ENCODE measurements at places on chromosomes 5 and 9. TPM values are rescaled to one million over a fixed set of nuclear protein-coding genes. Genes with fewer than 3 reads are reported as not detected.
A peak's percentile ranks its signal among the peaks of the same experiment; 100 is the strongest.

The PCDHGB1 gene
- total RNA-seq = 3.0 TPM

The CER1 gene
- not detected for total RNA-seq

The CDX1 gene
- not detected for total RNA-seq

The IL5 gene
- not detected for total RNA-seq

The HBEGF gene
- total RNA-seq = 148 TPM

The CDH12 gene
- total RNA-seq = not detected

The SPATA31E1 gene
- not detected for total RNA-seq

The ACOT12 gene
- not detected for total RNA-seq

- DNase-seq = no peak
Measured at GRCh38 chr5:142310803-142311202, 14.0 kb downstream of the SPRY4 start.

DNA sequence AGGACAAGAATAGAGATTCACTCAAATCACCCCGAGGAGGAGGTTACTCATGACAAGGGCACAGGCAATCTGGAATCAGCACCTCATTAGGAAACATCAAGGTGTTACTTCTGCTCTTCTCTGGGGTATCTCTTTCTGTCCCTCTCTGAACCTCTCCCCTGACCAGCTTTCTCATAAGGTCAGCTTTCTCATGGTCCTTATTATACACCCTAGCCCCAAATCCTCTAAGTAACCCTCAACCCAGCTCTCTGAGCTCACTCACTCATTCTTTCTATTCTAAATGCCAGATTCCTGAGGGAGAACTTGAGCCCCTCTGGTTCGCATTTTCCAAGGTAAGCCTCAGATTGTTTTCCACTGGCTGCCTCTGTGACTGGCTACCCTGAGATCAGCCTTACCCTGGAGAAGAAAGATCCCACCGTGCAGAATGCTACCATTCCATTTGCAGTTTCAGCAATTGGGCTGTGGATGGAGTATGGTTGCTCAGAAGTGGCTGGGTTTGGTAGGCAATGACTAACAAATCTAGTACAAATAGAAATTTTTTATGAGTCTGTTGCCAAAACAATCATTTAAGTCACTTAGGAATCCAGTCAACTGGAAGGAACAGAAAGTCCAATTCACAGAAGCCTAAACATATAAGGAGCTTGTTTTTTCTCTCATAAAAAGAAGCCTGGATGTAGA lies 9.0 kb upstream of the TIMD4 start:
- no peak for DNase-seq

- no peak for DNase-seq
Measured at GRCh38 chr9:136748666-136749611, 614 bp upstream of the LCN6 start.

DNA sequence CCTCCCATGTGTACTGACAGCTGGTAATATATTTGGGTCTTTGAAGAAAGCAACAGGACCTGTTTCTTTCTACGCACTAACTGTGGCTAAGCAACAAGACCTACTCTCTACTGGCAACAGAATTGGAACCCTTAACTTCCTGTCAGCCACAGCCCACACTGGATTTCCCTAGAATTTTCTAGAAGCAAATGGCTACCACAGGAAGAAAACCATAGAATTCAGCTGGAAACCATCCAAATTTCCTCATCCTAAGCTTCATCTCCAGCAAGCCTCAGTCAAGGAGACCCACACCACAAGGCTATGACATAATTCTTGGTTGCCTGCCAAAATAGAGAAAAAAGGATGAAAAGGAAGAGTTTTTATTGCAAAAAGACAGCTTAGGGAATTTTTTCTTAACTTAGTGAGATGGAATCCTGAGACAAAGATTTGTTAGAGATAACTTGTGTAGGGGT lies 171.8 kb upstream of the TNC start:
- no peak for DNase-seq

- no peak for DNase-seq
Measured at GRCh38 chr5:14942212-14942611, 70.6 kb upstream of the ANKH start.

DNA sequence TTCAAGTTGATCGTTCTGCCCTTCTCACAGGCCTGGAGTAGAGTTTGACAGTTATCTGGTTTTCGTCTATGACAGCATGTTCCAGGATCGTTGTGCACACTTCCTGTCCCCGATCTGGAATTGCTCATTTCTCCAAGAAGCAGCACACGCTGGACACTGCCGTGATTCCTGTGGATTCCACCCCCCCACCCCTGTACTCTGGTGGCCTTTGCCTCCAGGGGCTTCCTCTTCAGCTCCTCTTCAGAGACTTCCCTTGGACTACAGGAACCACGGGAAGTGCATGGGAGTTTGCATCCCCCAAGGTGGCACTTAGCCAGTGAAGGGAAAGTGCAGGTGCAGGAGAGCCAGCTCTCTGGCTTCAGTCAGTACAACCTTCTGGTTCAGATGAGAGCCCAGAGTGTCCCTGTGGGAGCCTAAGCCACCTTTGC lies 160.7 kb downstream of the CACNA1B start:
- DNase-seq = no peak

GRCh38 chr5:18653216-18653752 lies 1019.0 kb downstream of the TAF11L14 start:
- DNase-seq = no peak

GRCh38 chr5:95508550-95508949 lies 46.2 kb downstream of the SKIC3 start:
- no peak for DNase-seq

- DNase-seq = no peak
Measured at GRCh38 chr9:91664663-91665062, 241.0 kb upstream of the NFIL3 start.

DNA sequence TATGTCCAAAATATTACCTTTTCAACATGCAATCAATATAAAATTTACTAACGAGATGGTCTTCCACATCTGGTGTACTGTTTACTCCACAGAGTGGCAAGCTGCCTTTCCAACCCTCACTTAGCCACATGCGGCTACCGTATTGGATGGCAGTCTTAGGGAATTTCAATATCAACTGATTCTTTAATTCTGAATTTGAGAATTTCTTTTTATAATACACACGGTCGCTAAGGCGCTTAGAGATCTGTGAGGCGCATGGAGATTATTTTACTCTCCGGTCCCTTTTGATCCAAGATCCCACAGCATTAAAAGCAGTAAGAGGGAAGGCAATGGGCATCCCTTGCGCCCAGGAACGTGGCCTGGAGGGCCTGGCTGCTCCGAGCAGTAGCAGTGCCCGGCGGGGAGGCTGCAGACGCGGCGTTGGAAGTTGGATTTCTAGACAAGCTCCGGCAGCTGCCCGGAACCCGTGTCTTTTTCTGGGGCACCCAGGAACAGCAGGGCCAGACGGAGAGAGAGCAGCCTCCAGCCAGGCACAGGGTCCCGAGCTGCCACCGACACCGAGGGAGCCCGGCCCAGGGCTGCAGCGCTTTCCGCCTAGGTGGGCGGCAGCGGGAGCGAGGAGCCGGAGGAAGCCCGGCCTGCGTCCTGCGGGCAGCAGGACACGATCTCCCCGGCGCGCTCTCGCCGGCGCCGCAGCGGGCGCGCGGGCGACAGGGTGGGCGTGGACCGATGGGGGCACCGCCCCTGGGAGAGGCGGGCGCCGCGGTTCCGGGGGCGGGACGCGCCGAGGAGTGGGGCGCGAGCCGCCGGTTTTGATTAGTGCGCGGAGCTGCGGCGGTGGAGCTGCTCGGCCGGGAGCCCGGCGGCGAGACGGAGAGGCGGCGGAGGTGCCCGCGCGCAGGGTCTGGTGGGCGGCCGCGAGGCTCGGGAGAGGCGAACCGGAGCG lies at the start of gene UGCG:
Gene UGCG (plus strand): TSS at position 819 of the 946 bp plus-strand sequence. CDS start 402 bp downstream, outside the sequence.
- DNase-seq = peak; percentile 92

GRCh38 chr5:148791696-148792095 lies 34.7 kb upstream of the ADRB2 start:
- peak; percentile 81 for DNase-seq

- DNase-seq = no peak
Measured at GRCh38 chr5:149450199-149450598, 71.1 kb upstream of the IL17B start.

DNA sequence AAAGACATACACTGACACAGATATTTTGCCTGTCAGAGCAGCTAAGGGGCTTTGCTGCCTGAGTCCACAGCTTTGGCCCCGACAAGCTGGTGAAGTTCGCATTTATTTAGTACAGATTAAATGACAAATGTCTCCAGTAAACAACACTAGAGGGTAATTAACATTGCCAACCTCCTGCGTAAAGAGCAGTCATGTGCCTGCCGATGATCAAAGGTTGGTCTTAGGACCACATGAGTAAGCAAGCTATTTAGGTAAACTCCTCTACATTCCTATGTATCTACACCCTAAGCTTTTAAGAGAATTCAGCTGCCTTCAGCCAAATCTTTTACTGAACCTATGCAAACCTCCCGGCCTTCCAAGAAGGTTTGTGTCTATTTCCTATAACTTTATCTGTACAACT lies 73.0 kb upstream of the PJA2 start:
- no peak for DNase-seq

- peak; percentile 42 for DNase-seq
Measured at GRCh38 chr9:35516479-35516878, 26.6 kb downstream of the RUSC2 start.

GRCh38 chr5:31007672-31008071 lies 185.8 kb upstream of the CDH6 start:
- no peak for DNase-seq

DNA sequence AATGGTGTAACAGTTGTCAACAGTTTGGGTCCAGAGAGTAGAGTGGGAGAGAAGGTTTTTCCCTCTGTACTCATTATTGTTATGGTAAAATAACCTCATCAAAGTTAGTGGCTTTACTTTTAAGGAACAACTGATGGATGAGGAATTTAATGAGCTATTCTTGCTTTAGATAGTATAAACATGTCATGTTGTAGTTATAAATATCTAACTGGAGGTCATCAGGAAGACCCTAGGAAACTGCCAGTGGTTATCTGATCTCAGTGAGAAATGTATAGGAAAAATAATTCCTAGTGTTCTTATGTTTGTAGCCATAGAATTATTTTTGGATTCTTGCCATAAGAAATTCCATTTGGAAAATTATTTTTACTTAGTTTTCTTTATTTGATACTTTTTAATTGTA lies 4.1 kb downstream of the ERCC6L2 start:
- DNase-seq = no peak

GRCh38 chr9:131808291-131808690 lies 68.4 kb upstream of the RAPGEF1 start:
- no peak for DNase-seq

DNA sequence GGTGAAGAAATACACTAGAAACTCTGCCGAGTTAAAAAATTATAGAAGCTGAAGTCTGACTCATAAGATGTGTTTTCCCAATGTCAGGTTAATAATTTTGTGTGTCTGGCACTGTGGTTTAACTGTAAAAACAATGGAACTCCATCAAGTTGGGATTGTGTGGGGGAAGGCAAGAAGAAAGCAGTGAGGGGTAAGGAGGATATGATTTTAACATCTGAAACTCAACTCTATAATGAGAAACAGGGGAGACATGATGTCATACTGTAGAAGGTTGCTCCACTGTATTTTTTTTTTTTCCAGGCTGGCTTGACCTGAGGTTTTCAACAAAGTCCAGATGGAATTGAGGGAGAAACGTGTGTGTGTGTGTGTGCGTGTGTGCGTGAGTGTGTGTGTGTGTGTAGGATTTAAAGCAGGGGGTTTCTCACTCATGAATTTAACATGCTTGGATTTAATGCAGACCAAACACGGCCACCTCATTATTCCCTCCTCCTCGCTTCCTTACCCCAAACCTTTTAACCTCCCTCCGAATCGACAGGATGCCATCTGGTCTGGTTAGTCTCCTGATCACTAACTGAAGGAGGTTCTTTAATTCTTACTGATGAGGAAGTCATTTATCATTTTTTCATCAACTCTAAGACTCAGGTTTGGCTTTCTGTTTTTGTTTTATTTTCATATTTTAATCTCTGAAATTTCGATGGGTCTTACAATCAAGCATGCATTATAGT lies 140.2 kb upstream of the LPAR1 start:
- DNase-seq = no peak

- DNase-seq = no peak
Measured at GRCh38 chr5:135171336-135171735, 137.3 kb upstream of the PITX1 start.

DNA sequence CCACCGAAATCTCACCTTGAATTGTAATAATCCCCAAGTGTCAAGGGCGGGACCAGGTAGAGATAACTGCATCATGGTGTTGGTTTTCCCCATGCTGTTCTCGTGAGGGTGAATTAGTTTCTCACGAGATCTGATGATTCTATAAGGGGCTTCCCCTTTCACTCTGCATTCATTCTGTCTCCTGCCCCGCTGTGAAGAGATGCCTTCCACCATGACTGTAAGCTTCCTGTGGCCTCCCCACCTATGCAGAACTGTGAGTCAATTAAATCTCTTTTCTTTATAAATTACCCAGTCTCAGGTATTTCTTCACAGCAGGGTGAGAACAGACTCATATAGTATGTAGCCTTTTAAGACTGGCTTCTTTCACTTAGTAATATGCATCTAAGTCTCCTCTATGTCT lies 128.1 kb upstream of the NR5A1 start:
- no peak for DNase-seq

DNA sequence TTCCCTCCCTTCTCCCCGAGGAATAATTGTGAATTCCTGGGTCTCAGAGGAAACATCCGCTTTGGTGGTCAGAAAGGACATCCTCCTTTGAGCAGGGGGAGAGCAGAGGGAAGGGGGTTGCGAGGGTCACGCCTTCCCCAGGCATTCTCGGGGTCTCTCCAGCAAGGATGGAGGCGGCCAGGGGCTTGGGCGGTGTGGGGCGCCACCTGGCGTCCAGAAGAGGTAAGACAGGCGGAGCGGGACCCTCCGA lies 129.1 kb downstream of the KCNIP1 start:
- no peak for DNase-seq

DNA sequence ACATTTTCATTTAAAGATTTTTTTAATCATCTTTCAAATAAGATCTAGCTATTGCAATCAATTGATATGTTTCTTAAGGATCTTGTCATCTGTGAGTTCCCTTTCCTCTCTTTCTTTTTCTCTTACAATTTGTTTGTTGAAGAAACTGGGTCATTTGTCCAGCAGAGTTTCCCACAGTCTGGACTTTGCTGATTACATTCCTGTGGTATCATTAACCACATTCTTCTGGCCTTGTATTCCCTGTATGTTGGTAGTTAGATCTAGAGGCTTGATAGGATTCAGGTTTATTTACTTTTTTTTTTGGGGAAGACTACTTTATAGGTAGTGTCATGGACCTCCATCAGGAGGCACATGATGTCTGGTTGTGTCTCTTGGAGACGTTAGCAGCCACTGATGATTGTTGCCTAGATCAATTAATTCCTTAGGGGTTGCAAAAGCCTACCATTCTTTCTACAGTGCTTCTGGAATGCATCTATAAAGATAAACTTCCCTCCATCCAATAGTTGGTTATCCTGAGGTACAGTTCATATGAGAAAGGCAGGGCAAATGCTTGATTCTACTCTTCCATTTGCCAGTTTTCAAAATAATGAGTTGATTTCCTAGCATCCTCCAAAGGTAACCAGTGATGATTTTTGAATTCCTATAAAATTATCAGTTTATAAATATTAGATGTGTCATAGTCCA lies 14.3 kb downstream of the PDE8B start:
- DNase-seq = peak; percentile 2
